ENCODE measurements at places on chromosomes 3 and 15.

GRCh38 chr3:150765949-150766720, 3.2 kb upstream of the SIAH2 start:
- DNase-seq = no peak

GRCh38 chr15:55168350-55168974, 28.3 kb downstream of the RSL24D1 start:
- peak; percentile 30 for DNase-seq

DNA sequence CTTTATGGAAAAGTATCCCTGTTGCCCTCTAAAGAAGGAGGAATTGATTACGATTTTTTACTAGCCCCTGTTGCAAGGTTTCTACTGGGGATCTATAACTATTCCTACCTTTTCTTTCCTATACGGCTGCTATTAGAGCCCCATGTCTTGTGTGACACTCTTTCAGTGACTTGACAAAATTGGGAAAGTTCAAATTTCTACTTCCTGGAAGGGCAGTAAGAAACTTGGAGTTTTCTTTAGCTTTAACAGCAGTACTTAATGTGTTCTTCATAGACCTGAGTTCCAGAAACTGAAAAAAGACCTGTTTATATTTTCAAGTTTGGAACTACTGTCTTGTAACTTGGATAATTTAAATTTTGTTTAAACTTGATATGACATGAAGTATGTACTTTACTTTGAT, 54.7 kb downstream of the TRPC1 start:
- DNase-seq = no peak

DNA sequence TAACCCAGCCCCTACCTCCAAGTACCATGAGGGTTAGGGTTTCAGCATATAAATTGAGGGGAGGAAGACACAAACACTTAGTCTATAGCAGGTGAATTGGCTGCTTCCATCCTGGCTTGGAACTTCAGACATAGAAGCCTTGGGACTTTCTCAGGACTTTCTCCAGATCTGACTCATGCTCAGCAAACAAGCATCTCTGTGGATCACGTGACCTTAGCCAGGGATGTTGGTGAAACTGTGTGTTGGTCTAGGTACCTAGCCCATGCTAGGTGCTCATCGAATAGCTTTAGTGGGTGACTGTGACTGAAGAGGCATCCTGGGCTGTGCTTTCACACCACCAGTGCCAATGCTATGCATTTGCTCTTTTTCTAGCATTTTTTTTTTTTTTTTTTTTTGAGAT, 58.9 kb downstream of the CD47 start:
- no peak for DNase-seq

- DNase-seq = no peak
Observed at GRCh38 chr15:23567921-23568320, 2.4 kb downstream of the MKRN3 start.

DNA sequence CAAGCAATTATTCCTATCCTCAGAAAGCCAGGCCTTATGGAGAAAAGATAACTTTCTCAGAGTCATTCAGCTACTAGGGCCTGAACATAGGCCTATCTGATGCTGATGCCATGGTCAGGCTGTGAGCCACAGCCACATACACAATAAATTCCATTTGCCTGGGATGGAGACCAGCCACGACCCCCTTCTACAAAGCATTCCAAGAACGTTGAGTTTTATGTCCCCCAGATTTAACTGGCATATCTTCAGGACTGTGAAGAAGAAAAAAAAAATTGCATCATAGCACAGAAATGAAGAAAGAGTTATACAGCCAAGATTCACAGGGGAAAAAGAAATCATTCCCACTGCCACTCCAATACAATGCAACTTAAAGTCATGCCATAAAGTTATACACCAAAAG, 100.0 kb downstream of the THBS1 start:
- DNase-seq = no peak

- DNase-seq = no peak
Observed at GRCh38 chr3:150771600-150771999, 8.6 kb upstream of the SIAH2 start.

DNA sequence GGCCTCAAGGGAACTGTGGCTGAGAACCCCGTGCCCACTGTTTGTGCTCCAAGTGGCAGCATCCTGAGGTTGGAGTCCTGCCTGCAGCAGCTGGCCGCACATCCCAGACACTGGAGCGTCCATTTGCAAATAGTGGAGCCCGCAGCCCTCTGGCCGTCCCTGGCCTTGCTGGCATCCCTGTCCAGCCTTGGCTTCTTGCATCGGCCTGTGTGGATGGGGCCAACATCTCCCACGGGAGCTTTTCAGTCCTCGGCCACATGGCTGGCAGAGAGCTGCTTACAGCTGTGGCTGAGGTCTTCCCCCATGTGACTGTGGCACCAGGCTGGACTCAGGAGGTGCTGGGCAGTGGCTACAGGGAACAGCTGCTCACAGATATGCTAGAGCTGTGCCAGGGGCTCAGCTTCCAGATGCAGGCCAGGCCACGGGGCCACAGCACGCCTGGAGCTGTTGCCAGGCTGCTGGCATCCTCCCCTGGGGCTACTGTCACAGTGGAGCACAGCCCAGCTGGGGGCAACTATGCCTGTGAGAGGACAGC, 71.2 kb downstream of the FAM43A start:
- no peak for DNase-seq

DNA sequence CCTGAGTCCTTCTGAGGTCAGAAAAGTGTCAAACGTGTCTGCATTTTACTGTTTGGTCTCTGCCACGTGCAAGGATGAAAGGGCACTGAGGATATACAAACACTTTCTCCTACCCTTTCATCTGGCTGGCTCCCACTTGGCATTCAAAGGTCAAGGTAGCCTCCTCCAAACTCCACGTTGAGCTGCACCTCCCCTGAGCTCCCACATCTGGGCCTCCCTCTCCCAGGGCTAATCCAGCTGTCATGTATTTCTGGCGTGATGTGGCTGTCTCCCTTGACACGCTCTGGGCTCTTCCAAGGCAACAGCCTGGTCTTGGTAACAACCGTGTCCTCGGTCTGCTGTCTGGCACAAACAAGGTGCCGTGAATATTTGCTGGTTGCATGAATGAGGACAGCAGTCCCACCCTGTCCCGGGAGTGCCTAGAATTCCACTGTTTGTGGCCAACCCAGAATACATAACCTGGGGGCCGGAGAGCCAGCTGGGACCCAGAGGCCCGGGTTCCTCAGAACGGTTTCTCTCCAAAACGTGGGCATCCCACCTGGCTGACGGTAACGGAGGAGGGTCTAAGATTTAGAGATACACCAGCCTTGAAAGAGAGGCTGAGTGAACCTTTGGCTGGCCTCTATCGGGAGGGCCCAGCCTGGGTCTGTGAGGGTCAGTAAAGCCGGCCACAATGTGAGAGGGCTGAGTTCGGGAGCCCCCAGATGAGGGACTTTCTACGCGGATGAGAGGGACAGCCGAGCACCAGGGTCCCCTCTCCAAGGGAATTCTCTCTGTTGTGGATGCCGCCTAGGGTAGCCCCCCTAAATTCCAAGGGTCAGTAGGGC, 767 bp downstream of the GLT8D1 start:
- peak; percentile 34 for DNase-seq

- DNase-seq = no peak
Observed at GRCh38 chr15:35657679-35658311, 111.8 kb upstream of the DPH6 start.

DNA sequence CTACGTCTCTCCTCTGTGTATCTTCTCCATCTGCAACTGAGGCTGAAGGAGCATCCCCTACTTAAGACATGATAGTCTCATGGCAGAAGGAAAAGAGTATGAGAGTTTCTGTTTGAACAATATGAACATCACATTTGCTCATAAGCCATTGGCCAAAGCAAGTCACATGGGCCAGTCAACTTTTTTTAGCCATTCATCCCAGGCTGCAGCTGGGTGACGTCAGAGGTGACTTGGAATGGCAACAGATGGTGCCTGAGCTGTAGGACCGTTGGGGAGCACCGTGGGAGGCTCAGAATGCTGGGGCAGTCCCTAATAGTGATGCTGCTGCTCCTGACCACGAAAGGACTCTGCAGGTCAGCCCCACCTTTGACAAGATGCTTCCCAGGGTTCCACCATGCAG, 58.7 kb downstream of the CRTC3 start:
- no peak for DNase-seq

GRCh38 chr15:100887211-100887913, 7.7 kb downstream of the ALDH1A3 start:
- no peak for DNase-seq

- no peak for DNase-seq
Observed at GRCh38 chr3:196163666-196164493, 47.3 kb downstream of the ZDHHC19 start.

GRCh38 chr3:10116138-10116460, 624 bp downstream of the BRK1 start:
- DNase-seq = no peak

GRCh38 chr3:13013994-13014754, 59.1 kb downstream of the IQSEC1 start:
- DNase-seq = no peak

- no peak for DNase-seq
Observed at GRCh38 chr15:70133296-70133695, 35.6 kb upstream of the TLE3 start.

DNA sequence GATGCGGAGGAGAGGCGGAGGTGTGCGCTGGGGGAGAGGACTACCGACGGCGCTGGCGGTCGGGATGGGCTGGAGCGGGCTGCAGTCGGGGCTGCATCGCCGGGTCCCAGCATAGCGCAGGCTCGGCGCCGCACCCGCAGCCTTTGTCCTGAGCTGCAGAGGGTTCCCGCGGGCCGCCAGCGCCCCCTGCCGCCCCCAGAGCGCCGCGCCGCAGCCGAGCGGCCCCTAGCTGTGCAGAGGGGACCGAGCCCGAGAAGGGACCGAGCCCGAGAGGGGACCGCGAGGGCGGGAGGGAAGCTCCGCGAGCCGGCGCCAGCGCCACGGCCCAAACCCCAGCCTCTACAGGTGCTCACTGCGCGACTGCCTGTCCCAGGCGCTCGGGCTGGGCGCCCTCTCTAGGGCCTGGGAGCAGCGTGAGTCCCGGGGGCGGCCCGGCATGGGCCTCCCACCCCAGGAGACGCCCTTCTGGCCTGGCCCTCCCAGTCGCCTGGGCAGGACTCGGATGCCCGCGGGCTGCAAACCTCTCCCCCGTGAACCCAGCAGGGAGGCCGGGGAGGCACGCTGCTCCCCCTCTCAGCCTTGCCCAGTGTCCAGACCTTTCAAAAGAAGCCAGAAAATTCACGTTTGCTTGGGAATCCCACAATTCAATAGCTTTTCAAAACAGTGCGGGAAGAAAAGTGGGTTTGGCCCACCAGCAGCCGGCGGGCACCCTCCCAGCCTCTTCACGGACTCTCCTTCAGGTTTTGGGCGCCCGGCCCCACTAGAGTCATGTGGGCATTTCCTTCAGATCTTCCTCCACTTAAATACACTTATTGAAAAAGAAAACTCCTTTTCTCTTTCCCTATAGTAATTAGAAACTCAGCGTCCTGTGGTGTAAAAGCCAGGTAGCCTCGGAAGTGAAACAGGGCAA, 134.7 kb downstream of the TPRA1 start:
- DNase-seq = peak; percentile 74

DNA sequence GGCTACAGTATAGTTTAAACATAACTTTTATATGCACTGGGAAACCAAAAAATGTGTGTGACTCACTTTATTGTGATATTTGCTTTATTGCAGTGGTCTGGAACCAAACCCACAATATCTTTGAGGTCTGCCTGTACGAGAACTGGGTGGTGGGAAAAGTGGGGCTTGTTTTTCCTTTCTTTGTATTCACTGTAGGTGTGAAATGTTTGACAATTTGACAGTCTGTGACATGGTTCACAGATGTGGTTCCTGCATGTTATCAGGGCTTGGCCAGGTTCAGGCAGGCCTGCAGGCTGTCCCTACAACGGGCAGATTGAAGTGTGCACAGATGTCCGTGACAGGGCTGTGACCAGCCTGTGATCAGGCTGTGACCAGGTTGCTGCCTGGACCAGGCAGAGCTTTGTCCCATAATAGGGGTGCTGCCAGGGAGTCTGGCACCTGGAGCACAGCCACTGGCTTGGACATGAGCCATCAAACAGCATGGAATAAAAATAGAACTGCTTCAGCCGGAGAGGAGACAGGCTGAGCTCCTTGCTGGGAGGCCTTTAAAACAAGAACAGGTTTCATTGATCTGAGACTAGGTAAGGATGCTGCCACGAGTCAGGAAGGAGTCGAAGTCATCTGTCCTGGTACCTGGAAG, 61.0 kb downstream of the KLF13 start:
- DNase-seq = no peak

DNA sequence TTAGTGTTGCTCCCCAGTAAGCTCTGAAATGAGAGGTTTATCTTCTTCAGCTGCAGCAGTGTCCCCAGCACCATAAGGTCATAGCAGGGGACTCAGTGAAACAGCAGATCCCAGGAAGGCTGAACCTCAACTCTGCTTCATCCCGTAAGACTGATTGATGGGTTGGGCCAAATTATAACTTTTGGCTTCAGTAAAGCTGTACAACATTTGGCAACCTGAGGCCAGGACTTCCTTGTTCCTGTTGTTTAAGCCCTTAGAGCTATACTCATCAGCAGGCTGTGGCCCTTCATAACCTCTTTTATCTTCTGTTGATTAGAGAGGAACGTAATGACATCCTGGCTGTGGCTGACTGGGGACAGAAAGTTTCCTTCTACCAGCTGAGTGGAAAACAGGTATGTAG, 29.0 kb downstream of the IFT122 start:
- no peak for DNase-seq

GRCh38 chr3:146912241-146913015, 307.3 kb upstream of the PLSCR5 start:
- DNase-seq = no peak

DNA sequence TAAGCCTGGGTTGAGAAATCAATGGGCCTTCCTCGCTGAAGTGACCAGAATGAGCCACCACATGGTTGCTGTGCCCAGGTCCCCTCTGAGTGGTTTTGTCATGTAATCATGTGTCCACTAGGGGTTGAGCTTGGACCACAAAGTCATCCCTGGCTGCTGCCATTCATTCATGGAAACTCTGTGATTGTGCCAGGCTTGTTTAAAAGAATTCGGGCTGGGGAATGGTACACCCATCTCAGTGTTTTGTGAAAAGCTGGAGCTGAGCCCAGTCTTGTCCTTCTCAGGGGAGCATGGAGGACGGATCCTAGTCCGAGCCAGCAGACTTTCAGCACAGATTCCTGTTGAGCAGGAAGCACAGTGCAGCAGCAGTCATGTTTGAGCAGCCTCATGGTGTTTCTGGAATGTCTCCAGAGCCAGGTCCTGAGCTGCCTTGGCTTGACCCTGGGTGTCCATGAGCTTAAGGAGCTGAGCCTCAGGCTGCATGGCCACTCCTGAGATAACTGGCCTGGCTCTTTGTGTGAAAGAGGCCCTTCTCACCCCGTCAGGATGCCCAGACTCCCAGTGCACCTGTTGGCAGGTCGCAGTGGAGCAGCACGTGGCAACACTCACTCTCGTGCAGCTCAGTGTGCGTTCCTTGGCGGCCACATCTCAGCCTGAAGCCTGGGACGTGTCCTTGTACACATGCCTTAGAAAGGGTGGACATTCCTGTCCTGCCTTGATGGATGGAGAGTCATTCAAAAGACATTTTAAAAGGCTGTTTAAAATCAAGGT, 260.3 kb upstream of the TPM1 start:
- DNase-seq = peak; percentile 65

GRCh38 chr15:31615643-31616415, 289.2 kb downstream of the KLF13 start:
- no peak for DNase-seq

DNA sequence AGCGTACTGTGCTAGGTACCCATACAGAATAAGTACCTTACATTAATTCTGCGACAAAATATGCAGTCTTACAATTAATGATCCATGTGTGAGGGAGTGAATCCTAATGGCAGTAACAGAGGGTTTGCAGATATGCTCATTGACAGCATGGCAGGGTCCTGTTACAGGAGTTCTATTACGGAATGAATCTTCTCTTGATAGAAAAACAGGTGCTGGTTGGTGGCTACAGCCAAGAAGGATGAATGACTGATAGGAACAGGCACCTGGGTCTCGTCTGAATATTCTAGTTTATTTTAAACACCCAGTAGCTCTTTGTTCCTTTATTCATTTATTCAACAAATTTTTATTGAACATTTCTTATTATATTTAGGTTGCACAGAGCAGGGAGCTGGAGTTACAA, 22.8 kb downstream of the PGBD4 start:
- no peak for DNase-seq

All from right kidney (tissue), 9 donors.